ENCODE measurements at places on chromosomes 4 and X.

DNA sequence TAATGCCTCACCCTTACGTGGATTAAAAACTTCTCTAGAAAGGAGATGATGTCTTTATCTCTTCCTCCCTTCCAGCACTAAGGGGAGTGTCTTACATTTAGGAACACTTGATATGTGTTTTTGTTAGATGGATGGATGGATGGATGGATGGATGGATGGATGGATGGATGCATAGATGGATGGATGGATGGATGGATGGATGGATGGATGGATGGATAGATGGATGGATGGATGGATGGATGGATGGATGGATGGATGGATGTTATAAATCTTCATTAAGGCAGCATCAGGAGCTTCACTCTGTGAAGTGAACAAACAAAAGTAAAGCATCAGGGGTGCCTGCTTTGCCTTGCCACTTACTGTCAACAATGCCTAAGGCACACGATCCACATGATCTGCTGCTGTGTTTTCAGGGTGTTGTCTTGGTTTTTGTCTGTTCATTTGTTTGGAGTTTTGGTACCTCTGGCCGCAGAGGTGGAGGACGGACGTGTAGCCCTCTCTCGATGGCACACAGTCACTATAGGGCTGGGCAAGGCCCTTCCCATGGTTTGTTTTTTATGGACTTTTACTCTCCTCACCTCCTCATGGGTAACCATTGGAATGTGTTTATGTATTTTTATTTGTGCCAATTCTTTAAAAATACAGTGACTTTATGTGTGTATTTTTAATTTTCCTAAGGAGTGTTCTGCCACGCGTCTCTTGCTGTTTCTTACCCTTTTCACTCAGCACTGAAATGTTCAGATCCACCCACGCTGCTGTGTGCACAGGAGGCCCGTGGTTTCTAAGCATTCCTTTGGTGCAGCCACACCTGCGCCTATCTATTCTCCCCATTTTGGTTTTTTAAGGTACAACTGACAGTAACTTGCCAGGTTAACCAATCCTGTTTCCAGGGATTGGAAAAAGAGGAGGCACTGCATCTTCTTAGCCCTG, 91.8 kb upstream of the ENPP6 start:
- DNase-seq: no peak

- peak; percentile 46 for DNase-seq
These were observed 312.2 kb upstream of the DIAPH2 start for GRCh38 chrX:96372313-96373046.

DNA sequence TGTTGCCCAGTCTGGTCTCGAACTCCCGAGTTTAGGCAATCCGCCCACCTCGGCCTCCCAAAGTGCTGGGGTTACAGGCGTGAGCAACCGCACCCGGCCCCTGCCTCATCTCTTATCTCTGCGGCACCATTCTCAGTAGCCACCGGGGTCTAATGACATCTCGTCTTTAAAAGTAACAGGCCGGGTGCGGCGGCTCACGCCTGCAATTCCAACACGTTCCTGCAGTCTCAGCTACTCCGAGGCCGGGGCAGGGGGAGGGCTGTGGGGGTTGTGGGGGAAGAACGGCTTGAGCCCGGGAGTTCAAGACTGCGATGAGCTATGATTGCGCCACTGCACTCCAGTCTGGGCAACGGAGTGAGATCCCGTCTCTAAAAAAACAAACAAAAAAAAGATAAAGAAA, 28.8 kb downstream of the ING2 start:
- no peak for DNase-seq

DNA sequence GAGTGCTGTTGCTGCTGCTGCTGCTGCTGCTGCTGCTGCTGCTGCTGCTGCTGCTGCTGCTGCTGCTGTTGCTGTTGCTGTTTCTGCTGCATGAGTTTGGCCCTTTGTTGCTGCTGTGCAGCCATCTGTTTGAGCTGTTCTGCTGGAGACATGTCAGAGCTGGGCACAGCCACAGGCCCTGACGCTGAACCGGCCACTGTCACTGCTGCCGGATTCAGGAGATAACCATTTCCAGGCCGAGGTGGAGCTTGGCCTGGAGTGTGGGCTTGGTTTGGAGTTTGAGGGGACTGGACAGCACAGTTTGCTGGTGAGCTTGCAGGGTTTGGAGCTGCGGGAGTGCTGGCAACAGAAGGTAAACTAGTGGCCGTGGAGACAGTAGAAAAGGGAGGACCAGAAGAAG, 224.3 kb downstream of the MGST2 start:
- no peak for DNase-seq

- DNase-seq: no peak
These were observed 66.0 kb downstream of the MANBA start for GRCh38 chr4:102694791-102695190.
